NCI-H187 (cell line): ENCODE measurements at places on chromosomes 11 and 22.

DNA sequence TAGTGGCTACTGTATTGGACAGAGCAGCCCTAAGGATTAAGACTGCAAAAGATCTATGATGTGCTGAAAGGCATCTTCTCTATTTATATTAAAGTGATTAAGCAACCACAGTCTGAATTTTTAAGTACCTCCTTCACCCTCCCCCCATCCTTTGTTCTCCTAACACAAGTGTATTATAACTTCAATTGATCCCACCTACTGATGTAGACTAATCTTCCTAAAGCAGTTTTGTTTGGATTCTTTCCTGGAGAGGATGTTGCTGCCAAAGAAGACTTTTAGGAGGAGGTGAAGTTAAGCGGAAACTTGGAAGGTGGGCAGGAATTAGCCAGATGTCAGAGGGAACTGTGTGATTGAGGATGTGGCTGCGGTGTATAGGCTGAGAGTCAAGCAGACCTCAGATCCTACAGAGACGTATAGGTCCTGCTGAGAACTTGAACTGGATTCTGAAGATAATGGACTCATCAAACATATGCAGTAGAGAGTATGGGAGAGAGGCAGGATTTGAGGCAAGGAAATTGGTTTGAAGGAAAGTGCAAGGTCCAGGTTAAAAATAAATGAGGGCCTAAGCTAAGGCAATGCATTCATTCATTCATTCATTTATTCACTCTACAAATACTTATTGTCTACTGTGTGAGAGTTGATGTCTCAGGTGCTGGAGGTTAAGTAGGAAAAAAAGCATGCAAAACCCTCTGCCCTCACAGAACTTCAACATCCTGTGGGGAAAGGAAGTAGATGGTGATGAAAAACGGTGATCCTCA, 5.2 kb upstream of the RASSF10 start:
- no peak for DNase-seq

DNA sequence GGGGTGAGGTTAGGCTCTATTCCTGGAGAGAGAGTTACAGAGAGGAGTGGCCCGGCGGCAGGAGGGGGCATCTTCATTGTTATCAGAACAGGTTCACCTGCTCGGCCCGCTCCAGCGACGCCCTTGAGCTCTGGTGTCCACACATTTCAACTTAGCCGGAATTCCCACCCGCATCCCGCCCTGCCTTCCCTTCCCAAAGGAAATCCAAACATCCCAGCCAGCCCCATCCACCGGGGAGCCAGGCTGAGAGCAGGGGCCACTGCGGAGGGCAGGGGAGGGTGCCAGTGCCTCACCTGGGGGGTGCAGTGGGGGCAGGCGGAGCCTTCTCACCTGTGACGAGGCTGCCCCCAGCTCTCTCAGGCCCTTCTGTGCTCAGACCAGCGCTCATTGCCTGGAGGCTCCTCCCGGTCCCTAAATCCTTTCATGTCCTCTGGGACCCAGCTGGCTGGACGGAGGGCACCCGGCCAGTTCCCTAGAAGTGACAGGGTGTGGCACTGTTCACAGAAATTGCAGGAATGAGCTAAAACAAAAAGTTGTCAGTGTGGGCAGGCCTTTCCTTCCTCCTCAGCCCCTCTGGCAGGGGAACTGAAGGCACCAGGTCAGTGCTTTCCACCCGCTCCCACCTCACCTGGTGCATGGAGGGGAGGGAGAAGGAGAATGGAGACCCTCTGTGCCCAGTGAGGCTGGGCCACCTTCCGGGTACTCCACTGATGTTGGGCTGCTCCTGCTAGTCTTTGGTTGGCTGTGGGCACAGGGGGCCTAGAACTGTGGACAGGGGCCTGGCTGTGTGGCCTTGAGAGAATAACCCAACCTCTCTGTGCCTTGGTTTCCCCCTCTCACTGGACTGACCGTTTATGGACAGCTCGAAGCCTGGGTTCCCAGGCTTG, 2.2 kb upstream of the MRGPRG start:
- DNase-seq = no peak

DNA sequence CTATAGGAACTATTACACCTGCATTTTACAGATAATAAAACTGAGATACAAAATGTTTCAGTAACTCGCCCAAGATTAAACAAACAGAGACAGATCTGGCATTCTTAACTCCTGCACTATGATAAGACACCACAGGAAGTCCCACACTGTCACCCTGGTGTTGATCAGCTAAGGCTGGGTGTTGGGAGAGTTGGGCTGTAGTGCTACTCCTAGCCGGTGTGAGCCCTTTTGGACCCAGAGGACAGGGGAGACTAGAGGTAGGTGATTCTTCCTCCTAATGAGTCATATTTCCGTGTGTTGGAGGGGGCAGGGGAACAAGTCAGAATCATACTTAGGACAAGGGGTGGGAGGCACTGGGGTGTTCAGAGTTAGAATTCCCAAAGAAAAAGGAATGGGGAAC, 353.2 kb upstream of the TENM4 start:
- DNase-seq = no peak

GRCh38 chr11:76327756-76328388, 53.1 kb downstream of the THAP12 start:
- no peak for DNase-seq

DNA sequence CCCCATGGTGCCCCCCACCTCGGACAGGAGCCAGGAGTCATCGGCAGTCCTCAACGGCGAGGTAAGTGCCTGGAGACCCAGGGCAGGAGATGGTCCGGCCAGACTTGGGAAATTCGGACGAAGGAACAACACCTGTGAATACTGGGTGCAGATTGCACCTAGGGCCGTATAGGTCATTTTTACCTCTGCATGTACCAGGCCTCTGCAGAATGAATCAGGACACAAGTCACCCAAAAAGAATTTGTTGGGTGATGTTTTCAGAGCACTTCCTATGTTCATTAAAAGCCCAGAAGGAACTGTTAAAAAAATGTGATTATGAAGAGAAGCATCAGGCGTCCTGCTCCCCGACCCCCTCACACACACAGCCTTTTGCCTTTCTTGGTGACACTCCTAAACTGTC, 93.9 kb downstream of the C11orf91 start:
- DNase-seq = no peak

DNA sequence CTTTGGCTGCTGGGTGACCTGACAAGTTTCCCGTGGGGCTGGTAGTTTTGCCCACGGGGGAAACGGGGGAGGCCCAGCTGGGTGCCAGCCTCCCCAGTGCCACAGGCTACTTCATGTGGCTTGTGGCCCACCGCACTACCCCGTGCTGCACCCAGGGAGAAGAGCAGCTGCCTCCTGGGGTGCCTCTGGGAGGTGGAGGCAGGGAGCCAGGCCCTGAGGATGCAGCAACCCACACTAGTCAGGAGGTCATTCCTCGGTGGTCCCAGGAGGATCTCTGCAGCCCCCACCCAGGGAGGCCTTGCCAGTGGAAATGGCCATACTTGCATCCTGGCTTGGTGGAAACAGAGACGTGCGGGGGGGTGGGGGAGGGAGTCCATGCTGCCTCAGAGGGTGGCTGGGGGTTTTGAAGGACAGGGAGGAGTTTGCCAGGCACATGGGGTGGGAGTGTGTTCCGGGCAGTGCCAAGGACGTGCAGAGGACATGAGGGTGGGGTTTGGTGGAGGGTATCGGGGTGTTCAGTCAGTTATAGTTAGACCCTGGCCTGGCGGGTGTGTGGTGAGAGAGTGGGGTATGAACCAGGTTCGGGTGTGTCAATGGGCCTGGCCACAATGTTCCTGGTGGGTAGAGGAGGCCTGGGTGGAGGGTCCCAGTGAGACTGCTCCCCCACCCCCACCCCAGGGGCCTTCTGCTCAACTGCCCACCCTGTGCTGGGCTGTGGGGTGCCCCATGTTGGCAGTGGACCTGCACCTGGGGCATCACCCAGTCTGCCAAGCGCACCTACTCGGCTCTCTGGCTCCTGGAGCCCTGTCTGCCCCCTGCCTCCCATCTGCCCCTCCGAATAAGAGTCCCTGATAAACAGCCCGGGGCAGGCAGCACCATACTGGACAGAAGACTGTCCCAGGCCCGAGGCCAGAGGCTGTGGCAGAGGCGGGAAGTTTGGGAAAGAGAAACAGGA, 3.8 kb downstream of the PIM3 start:
- no peak for DNase-seq

DNA sequence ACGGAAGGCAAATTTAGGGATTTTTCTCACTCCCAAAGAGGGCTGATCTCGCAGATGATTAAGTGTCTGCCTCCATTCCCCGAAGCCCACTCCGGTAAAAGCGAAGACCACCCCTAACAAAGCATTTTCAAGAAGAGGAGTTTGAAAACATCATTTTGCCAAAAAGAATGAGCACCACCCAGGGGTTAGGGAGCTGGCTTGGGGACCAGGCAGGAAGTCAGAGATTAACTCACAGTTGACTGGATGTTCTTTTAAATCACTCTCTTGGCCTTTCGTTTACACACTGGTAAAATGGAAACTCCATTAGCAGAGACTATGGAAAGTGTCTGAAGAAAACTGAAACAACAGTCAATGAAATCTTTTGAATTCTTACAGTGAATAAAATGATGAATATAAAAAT, 7.9 kb upstream of the TRIM44 start:
- no peak for DNase-seq

DNA sequence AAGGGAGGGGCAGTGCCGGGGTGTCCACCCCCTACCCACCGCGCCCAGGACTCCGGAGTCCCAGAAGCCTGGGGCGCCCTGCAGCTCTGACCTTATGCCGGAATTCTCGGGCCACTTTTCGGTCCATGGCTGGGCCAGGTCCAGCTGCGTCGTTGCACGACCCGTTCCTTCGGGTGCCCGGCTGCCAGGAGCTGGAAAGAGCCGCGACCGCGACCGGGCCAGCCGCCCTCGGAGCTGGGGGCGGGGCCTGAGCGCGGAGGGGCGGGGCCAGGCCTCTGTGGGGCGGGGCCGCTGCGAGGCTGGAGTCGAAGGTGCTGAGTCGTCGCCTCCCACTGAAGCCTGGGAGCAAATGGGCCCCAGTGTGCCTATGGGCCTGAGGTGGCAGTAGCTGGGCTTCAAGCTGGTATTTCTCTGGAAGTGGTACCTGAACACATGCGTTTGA, at the start of gene USH1C:
Gene USH1C (minus strand): TSS at position 236 of the 442 bp plus-strand sequence. CDS start 109 bp downstream, at position 127.
- no peak for DNase-seq

DNA sequence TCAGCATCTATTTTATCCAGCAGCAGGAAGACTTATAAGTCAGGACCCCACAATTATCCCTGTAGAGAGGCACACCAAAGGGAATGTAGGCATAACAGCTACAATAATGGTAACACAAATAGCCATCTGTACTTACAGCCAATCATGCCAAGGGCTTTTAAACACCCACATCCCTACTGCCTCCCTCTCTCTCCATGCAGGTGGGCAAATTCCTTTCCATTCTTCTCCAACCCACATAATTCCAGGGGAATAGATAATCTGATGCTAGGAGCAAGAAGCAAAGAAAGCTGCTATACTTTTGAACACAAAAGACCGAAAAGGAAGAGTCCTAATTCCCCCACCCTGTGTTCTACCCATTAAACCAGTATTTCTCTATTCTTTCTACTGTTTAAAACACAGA, 46.7 kb downstream of the RBFOX2 start:
- no peak for DNase-seq

- DNase-seq = no peak
Measured at GRCh38 chr11:74754507-74755252, 6.0 kb downstream of the RNF169 start.

DNA sequence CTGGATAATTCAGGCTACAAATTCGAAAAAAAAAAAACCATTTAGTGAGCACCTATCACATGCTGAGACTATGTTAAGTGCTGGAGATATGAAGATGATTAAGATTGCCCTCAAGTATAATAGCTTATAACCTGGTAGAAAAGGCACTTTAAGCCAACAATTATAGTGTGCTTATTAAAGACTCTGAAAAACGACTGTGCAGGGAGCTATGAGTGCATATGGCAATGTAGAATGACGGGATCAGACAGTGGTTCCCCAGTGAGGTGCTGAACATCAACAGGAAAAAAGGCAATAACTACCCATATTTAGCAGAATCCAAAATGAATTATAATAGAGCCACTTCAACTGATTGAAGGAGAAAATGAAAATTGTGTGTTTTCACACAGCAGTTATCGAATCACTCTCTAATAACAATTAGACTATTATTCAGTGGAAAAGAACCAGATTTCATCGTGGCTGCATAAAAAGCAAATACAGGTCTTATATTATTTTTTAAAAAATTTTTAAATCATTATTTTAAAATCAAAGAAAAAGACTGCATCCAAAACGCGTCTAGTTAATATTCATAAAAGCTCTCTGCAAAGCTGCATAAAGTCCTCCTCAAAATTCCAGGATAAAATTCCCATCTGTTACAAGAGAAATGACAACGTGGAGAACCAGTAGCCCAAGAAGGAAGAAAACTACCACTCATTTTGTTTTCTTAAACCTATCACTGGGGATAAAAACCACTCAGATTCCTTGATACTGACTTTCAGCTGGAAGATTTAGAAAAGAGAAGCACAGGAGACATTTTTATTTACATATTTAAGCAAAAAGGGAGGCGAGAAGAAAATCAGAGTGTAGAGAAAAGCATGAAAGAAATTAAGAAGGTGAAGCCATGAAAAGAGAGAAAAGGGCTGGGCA, 1.1 kb downstream of the MTMR2 start:
- no peak for DNase-seq

DNA sequence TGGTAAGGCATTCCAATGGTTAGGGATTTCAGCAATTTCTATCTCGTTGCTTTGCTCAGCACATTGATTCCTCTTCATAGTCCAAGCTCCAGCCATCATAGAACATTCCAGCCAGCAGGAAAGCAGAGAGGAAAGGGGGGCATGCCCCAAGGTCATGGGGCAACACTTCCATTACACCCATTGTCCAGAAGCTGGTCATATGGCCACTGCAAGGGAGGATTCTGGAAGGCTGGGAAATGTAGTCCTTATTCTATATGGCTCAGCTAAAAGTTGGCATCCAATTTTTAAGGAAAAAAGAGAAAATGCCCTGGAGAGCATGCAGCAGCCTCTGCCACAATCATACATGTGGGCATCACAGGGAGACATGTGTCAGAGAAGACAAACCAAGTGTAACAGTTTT, 47.1 kb upstream of the RCN1 start:
- no peak for DNase-seq

DNA sequence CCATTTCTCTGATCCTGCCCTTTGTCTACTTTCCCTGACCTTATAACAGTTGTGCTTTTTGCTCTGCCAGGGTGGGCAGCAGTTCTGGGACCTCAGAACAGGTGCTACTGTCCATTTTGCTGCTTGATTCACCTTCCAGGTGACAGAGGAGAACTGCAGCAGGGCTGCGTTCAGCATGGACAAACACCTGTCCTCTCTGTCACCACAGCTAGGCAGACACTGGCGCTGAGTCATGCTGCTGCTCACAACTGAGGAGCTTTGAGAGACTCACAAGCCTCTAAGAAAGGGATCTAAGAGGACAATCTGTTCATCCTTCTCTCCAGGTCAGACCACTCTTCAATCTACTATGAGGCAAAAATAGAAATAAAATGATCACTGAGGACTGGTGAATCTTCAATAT, 1144.5 kb upstream of the CCDC90B start:
- DNase-seq = peak; percentile 16

DNA sequence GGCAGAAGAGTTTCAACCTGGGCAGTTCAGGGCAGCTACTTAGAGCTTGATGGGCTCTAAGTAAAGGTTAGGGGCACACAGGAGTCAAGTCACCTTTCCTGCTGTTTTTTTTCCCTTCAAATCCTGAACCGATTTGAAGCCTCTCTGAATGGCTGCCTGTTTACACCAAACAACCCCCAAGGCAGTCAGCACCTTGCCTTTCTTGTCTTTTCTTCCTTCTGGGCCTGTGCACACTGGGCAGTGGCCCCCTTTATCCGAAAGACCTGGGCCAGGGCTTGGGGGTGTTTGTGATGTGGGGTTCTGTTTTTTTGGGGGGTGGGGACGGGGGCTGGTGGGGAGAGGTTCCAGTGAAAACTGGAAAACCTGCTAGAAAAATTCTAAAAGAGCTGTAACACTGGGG, 4.3 kb downstream of the RSPH14 start:
- DNase-seq = no peak
